IMR-90 (cell line): ENCODE measurements at places on chromosomes 13 and 19.

GRCh38 chr19:29265436-29265835, 52.5 kb upstream of the UQCRFS1 start:
- no peak for DNase-seq

- no peak for DNase-seq
These were observed 40.8 kb downstream of the CHST8 start for GRCh38 chr19:33662391-33663092.

- DNase-seq: no peak
These were observed 7.1 kb upstream of the KL start for GRCh38 chr13:33008946-33009722.

DNA sequence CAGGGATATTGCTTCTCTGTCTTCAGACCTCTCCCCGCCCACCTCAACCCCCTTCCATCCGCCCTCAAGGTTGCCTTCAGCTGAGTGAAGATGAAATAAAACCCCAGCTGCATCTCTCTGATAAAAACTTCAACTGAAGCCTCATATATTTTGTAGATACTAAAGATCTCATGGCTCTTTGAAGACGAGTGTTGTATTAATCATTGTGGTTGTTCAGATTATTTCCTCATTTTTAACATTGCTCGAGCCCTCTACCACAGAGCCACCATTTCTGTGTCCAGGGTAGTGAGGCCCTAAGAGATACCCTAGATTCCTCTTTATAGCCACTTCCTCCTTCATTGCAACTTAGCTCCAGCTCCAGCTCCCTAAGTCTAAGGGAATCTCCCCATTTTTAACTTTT, 312.8 kb upstream of the ZNF507 start:
- no peak for DNase-seq

- peak; percentile 69 for DNase-seq
These were observed 9.0 kb upstream of the THSD1 start for GRCh38 chr13:52414963-52415362.

DNA sequence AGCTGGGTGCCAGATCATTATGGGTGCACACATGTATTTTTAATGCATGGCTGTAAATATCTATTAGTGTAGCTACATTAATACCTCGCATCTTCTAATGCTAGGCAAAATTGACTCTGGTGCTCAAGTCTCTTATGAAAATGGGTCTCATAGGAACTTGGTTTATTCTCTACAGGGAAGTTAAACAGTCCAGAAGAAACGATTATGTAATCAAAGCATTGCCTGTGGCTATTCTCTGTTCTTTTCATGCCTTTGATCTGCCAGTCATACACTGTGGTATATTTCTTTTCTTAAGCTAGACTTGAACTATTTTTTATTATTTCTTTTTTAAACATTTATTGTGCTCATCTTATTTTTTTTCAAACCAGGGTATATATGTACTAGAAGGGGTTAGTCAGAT, 1015.0 kb downstream of the SLITRK1 start:
- no peak for DNase-seq

GRCh38 chr13:86562866-86563265, 763.6 kb upstream of the SLITRK6 start:
- DNase-seq: no peak

- no peak for DNase-seq
These were observed 367.0 kb downstream of the DACH1 start for GRCh38 chr13:71499944-71500514.

DNA sequence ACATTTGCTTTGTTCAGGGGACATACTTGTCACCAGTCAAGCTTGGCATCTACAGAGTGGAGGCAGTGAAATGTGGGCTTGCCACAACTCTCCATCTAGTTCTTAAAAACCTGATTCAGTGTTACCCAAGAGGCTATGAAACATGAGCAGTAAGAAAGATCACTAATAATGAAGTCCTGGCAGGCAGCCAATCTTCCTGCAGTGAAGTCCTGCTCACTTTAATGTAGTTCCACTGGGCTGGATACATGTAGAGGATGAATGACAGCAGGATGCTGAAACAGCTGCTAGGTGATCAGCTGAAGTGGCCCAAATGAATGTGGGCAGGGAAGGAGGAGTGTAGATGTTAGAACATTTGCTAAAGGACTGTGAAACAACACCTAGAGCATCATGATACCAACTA, 1213.1 kb downstream of the OLFM4 start:
- DNase-seq: no peak

GRCh38 chr19:8666814-8667405, 31.7 kb downstream of the ACTL9 start:
- DNase-seq: no peak

GRCh38 chr19:6326815-6327214, 6.6 kb downstream of the ACER1 start:
- no peak for DNase-seq

DNA sequence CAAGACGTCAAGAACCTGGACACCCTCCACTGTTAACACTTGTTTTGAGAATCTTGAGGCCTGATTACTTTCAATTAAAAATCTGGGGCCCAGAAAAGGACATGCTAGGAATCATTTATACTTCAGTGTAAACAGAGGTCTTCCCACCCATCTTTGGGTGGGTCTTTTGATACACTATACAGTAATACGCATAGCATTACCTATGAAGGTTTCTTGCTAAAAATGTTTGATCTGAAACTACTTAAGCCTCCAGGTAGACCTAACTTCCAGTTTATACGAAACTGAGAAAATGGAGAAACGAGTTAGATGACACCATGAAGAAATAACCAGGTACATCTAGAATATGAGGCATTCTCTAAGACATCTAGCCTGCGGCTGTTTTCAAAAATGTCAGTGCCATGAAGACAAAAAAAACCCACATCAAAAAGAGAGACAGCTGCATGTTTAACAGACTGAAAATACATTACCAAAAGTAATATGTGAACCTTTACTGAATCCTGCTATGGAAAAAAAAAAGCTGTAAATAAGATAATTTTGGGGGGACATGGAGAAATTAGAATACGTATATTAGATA, 36.6 kb downstream of the TGDS start:
- no peak for DNase-seq

GRCh38 chr13:30862707-30863106, 43.4 kb upstream of the MEDAG start:
- no peak for DNase-seq

GRCh38 chr19:29495901-29496441, 29.8 kb upstream of the VSTM2B start:
- DNase-seq: no peak

DNA sequence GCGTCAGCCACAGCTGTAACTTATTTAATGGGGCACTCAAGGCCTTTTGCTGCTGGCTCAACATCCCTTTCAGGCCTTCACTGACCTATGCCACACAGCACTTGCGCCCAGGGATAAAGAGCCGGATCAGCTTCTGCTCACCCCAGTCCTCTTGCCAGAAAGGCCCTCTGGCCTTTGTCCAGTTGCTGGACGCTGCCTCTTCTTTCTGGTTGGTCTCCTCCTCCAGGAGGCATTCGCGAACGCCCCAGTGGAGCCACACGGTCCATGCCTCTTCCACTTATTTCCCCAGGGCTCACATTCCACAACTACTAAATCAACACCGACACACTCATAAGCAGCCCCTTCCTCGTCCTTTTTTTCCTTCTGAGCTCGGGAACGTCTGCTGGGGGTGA, 3.7 kb upstream of the ZNF329 start:
- peak; percentile 24 for DNase-seq

DNA sequence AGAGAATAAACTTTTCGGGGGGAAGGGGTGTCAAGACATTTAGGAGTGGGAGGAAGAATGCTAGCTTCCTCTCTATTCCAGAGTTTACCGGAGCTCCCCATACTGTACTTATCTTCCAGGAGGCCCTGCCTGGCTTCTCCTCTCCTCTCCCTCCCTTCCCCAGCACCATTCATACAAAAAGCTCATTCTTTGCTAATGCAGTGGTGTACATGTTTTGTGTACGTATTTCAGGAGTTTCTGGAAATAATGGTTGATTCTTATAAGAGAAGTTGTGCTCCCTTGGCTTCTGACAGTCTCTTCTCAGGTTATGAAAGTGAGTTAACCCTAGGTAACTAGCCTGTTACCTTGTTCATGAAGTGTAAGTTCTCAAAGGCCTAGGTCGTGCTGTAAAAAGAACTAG, 7.1 kb downstream of the SAMD4B start:
- no peak for DNase-seq

GRCh38 chr13:36891752-36892151, 28.3 kb downstream of the SMAD9 start:
- DNase-seq: peak; percentile 22

GRCh38 chr19:51607077-51607476, 23.1 kb downstream of the SIGLEC5 start:
- DNase-seq: no peak

DNA sequence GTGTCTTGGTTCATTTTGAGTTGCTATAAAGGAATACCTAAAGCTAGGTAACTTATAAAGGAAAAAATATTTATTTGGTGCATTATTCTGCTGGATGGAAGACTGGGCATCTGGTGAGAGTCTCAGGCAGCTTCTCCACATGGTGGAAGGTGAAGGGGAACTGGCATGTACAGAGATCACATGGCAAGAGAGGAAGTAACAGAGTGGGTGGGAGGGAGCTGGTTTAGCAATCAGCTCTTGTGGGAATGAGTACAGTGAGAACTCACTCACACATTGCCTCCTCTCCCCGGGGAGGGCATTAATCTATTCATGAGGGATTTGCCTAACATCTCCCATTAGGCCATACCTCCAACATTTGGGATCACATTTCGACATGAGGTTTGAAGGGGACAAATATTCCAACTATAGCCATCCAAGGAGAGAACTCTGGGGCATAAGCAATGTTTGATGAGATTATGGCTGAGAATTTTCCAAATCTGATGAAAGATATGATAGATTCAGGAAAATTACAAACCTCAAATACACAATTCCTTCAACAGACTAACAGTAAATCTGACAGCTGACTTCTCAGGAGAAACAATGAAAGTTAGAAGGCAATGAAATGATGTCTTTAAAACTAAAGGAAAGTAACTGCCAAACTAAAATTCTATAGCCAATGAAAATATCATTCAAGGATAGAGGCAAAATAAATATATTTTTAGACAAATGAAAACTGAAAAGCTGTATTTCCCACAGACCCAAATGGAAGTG, 52.5 kb downstream of the MTUS2 start:
- DNase-seq: no peak

DNA sequence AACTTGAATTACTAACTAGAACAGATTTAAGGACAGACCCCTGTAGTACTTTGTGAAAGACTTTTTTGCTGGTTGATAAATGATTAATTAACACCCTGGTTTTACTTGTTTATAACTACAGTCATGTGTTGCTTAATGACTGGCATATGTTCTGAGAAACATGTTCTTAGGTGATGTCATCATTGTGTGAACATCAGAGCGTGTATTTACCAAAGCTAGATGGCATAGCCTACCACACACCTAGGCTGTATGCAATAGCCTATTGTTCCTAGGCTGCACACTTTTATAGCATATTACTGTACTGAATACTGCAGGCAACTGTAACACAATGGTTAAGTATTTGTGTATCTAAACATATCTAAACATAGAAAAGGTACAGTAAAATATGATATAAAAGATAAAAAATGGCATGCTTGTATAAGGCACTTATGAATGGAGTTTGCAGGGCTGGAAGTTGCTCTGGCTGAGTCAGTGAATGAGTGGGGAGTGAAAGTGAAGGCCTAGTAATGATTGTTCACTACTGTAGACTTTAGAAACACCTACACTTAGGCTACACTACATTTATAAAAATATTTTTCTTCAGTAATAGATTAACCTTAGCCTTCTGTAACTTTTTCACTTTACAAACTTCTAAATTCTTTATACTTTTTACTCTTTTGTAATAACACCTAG, 260.3 kb downstream of the KCNRG start:
- DNase-seq: no peak

- no peak for DNase-seq
These were observed 50.4 kb downstream of the C13orf46 start for GRCh38 chr13:113923376-113924063.

DNA sequence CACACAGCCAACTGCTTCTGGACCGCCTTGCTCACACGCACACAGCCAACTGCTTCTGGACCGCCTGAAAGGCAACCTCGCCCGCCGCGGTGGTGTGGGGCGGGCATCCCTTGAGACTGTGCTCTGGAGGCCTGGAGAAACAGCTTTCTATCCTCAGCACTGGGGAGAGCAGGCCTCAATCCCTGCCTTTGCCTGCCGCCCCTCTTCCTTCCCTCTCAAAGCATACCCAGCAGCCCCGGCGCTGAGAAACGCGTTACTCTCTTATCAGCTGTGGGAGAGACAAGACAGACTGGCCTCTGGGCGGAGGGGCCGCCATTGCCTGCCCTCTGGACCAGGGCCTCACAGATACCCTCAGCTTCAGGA, 2.9 kb downstream of the LIPE start:
- no peak for DNase-seq

DNA sequence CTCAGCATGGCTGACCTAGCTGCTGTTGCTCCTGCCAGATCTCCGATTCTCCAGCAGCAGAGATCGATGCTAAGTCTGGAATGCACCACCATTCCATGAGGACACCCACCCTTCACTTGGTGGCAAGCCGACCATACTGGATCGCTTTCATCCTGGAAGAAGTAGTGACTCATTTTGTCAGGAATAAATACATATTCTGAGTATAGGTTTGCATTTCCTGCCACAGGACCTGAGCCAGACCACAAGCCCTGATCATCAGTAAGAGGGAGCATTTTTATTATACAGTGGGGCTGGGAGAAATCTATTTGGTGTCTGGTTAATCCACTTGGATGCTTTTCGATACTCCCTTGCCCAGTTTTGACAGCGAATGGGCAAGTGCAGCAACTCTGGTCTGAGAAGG, 10.9 kb upstream of the KCTD15 start:
- DNase-seq: peak; percentile 70

DNA sequence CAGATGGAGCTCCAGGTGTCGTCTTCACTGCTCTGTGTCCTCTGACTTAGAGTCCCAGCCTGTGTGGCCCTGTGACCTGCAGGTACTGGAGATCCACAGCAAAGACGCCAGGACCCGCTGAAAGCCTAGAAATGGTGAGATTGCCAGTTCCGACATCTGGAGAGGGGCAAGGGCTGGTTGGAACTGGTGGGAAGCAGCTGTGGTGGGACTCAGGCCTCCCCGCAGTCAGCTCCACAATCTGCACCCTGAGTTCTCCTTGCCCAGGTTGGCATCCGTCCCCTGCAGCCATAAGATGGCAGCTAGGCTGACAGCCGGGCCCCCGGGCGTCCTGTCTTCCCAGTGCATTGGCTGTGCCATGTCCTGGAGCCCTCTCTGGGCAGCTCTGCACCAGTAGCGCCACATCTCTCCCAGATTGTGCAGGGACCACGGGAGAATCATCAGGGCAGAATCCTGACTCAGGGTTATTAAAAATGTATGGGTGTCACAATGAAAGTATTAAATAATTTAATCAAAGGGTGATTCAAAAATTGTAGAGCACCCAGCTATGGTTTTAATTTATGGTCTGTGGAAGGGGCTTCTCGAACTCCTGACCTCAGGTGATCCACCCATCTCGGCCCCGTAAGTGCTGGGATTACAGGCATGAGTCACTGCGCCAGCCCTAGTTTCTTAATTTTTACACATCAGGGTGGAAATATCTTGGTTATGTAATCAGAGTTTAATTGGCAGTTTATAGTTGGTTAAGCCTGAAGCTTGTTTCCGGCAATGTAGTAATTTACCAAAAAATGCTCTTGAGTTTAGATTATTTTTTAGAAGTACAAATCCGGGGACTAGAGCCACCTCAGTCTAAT, 32.2 kb upstream of the ZNF681 start:
- DNase-seq: no peak

- no peak for DNase-seq
These were observed 1.4 kb downstream of the GGN start for GRCh38 chr19:38386300-38386970.
